ENCODE measurements at places on chromosomes 5 and 9.

- no peak for DNase-seq
Measured at GRCh38 chr9:137620048-137620405, 1.2 kb downstream of the EHMT1 start.

- DNase-seq = no peak
Measured at GRCh38 chr9:114303977-114304376, 18.9 kb upstream of the ORM1 start.

DNA sequence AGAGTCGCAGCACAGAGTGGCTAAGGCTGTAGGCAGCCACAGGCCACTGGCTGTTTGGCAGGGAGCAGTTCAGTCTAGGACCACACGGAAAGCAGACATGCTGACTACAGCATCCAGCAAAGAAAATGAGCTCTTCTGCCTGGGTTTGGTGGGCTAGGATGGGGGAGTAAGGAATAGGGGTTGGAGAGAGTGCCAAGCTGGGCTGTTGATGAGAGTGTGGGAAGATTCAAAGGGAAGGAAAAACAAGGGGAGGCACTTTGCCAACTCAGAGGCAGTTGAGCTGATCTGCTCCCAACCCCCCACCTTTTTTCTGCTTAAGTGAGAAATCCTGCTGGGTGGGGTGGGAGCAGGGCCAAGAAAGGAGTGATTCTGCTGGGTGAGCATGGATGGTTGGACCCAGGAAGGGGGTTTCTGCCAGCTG is 35.9 kb downstream of the SVEP1 start:
- no peak for DNase-seq

DNA sequence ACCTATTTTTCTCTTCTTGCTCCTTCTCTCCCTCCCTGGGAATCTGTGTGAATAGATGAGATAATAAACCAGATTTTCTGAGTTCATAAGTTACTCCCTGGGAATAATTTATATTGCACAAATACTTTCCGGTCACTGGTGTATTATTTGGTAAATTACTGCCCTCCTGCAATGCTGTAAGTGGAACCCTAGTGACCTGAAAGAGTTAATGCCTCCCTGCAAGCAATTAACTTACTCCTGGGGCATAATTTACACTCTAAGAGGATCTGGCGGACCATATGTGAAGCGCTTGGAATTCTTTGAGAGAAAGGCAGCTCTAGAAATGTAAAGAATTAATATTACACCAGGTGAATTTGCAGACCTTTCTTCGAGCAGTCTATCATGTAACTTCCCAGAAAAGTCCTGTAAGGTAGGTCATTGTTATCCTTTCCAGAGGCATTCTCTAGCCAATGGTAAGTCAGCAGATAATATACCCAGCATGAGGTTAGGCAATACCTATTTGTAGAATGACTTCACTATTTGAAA is 7.0 kb upstream of the GDNF start:
- no peak for DNase-seq

GRCh38 chr9:123645762-123646161 is 284.2 kb downstream of the DENND1A start:
- DNase-seq = no peak

GRCh38 chr9:136336156-136336870 is 9.0 kb downstream of the GPSM1 start:
- DNase-seq = no peak

All from memory B cell (primary cell).